ENCODE measurements at places on chromosomes 2 and 18.

- DNase-seq: no peak
Observed at GRCh38 chr2:24768013-24768412, 25.2 kb downstream of the PTRHD1 start.

DNA sequence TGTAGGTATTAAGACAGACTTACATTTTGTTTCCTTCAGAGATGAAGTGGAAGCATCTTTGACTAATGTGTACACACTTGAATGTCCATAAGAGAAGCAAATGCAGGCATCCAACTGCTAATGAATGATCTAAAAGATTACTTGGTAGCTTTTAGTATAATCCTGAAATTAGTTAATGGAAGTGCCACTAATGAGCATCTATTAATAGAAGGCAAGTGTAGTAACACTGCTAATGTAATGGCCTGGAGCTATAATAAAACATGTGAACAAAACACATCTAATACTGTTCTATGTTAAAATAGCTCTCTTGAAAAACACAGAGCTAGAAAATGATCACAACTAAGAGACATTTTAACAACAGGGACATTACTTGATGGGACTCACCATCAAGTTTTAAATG, 225.3 kb downstream of the SLC8A1 start:
- DNase-seq: no peak

- no peak for DNase-seq
Observed at GRCh38 chr18:33596178-33596854, 18.3 kb downstream of the ASXL3 start.

DNA sequence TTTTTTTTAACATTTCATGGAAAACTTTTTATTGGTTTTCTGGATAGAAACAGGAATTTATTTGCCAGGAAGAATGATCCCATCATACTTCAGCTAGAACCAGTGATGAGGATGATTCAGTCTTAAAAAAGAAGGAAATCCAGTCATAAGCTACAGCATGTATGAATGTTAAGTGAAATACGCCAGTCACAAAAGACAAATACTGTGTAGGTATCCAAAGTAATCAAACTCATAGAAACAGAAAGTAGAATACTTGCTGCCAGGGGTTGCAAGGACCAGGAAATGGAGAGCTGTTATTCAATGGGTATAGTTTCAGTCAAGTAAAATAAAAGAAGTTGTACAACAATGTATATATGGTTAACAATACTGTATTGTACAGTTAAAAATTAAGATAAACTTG, 21.3 kb downstream of the PSME4 start:
- no peak for DNase-seq

GRCh38 chr2:176872406-176872805, 340.2 kb upstream of the HNRNPA3 start:
- no peak for DNase-seq

GRCh38 chr2:62329797-62330196, 133.9 kb downstream of the B3GNT2 start:
- DNase-seq: no peak

GRCh38 chr2:25308599-25308998, 33.1 kb downstream of the DNMT3A start:
- no peak for DNase-seq

- no peak for DNase-seq
Observed at GRCh38 chr2:220277445-220277975, 650.1 kb downstream of the SLC4A3 start.

DNA sequence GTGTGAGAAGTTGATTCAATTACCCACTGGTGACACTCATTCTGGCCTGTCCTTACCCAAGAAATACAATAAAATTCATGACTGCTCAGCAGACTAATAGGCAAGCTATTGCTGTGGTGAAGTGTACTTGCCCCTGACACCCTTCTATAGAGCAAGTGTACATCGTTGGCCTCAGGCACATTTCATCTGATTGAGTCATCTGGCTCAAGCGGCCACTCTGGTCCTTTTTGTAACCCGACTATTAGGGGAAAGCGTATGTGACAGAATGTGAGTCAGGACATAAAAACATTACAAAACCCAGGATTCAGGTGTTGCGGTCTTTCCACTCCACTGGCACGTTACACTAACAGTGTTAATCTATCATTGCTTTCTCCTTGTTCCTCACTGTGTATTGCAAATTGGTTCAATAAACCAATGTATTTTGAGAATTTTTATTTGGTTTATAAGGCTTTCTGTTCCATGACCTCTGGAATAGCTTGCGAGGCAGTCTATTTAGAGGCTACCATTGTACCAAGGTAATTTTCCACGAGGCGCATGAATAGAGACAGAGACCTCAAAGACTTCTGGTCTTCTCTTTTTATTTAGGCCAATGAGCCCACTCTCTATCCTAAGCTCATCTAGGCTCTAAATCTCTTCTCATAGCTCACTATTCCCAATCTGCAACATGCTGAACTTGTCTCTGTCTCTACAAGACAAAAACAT, 10.2 kb upstream of the TTC32 start:
- no peak for DNase-seq
